ENCODE measurements at places on chromosomes 3 and 15.
A peak's percentile ranks its signal among the peaks of the same experiment; 100 is the strongest.

DNA sequence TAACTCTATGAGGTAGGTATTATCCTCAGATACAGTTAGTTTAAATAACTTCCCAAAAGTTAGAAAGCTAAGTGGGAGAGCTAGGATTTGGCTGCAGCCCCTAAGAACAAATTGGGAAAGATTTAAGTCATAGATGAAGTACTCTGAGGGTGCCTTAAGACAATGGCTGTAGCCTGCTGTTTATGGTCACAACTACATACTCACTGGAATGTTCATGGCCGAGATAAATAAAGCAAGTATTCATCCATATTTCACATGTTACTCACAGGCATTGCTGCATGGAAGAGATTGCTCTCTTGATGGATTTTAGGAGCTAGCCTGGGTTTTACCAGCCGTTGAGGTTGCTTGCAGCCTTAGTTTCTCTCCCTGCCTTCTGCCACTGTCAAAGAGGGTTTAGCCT, 145.0 kb downstream of the CMSS1 start:
- no peak for DNase-seq

GRCh38 chr3:119257654-119258410, 17.2 kb upstream of the B4GALT4 start:
- no peak for DNase-seq

DNA sequence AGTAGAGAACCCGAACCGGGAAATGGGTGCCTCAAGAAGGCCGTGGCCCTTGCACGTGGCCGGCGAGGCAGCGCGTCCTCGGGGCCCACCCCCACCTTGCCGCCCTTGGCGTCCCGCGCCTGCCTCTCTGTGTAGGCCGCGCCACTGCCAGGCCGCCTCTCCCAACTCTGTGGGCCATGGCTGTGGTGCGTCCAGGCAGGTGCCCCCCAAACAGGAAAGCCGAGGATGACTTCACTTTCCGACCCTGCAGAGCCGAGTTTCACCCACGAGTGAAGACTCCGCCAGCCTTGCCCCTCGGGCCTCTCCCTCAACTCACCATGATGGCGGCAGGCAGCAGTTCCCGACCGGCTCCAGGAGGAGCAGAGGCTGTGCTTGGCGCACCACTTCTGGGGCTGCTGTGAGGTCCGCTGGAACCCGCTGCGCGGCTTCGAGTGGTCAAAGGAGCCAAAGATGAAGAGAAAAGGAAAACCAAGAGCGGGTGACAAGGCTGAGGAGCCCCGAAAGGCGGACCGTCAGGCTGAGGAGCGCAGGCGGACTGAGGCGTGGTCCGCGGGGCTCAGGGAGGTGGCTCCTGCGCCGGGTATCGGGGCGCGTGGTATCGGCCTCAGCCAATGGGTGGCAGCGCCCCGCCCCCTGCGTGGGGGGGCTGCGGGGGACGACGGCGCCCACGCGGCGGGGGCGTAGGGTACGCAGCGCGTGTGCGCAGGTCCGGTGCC, at the start of gene DAZL:
DAZL (minus strand) TSS at position 537 of the 716 bp plus-strand sequence; CDS start at position 319, 218 bp downstream.
- DNase-seq: no peak

GRCh38 chr15:33730815-33731214, 237.5 kb upstream of the CHRM5 start:
- no peak for DNase-seq

- DNase-seq: no peak
Observed at GRCh38 chr15:84033793-84034553, 201.6 kb upstream of the GOLGA6L4 start.

- DNase-seq: no peak
Observed at GRCh38 chr15:52379395-52380106, 83.9 kb upstream of the MYO5C start.

- DNase-seq: peak; percentile 21
Observed at GRCh38 chr3:143825513-143825912, 22.8 kb downstream of the SLC9A9 start.

DNA sequence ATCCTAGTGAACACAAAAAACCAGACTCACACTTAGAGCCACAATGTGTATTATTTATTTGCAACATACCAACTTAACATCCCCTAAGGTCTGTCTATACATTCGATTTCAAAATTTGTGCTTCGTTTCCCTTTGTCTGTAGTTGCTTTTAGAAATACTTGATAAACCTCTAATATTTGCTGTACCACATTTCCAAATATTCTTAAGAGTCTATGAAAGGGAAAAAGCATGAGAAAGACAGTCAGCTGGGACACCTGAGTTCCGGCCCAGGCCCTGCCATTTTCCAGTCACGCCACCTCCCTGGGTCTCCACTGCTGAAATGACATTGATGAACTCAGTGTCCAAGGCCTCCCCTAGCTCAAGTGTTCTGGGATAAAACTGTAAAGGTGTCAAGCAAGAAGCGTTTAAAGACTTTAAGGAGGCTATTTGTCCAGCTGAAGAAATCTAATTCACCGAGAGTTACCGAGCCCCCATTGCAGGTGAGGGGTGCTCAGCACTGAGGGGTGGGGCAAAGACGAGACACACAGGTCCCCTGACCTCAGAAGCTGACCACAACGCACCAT, 26.6 kb downstream of the LRRC2 start:
- peak; percentile 27 for DNase-seq

- DNase-seq: no peak
Observed at GRCh38 chr3:152396867-152397266, 128.1 kb downstream of the MBNL1 start.

GRCh38 chr3:28504976-28505375, 156.4 kb upstream of the AZI2 start:
- DNase-seq: no peak

- DNase-seq: no peak
Observed at GRCh38 chr3:71388535-71389120, 194.9 kb downstream of the FOXP1 start.

DNA sequence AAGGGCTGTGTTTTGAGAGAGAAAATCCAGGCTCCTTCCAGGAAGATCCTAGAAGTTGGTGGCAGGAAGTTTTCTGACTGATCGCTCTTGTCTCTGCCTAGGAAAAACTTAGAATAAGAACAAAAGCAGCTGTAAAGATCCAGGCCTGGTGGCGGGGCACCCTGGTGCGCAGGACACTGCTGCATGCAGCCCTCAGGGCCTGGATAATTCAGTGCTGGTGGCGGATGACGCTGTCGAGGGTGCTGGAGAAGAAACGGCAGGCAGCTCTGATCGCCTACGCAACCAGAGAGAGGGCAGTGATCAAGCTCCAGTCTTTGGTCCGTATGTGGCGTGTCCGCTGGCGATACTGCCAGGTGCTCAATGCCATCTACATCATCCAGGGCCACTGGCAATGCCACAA, 1.5 kb downstream of the IQCF2 start:
- no peak for DNase-seq

DNA sequence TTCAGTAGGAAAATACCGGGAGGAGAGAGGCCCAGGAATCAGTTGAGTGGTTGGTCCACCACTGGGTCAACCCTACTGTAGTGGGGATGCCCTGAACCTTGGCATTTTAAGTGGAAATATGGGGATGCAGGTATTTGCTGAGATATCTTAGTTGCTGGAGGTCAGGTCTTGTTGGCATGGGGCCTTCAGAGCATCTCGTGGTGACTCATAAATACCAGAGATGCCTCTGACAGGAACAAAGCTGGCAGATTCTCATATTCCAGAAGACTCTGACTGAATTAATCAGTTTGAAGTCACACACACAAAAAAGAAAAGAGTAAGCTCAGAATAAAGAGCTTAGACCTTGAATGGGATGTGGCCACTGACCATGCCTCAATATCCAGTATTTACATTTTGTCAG, 91.6 kb downstream of the CACNA2D3 start:
- no peak for DNase-seq

DNA sequence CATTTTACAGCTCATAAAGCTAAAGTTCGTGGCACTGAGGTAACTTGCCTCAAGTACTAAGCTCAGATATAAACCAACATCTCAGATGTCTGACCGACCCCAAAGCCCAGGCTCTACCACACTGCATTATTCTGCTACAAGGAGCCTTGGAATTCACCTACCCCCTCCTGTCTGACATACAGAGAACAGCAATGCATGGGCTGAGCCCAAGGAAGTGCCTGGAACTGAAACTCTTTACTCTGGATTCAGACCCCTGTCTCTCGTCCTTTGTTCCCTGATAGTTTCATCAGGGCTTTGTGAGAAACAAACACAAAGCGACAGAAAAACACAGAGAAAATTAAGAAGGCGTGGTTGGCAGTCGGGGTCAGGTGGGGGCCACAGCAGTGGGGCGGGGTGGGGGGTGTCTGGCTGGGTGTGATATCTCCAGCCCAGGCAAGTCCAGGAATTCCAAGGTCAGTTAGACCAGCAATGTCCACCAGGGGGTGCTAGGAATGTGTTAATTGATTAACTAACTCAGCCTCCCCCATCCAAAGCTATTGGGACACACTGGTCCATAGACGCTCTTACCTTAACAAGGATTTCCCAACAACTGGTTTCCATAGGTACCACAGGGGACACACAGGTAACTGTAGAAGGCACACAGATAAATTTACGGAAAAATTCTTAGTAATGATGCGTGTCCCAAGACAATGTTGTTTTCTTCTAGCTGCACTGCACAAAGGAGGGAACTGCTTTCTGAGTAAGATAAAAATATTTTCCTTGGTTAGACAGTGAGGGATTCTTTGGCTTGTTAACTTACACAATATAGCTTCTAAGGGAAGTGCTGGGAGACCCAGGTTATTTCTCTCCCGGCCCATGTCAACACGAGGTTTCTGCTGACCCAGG, 18.8 kb upstream of the SSUH2 start:
- peak; percentile 35 for DNase-seq

GRCh38 chr15:72770673-72771328, 12.8 kb downstream of the ADPGK start:
- DNase-seq: no peak

DNA sequence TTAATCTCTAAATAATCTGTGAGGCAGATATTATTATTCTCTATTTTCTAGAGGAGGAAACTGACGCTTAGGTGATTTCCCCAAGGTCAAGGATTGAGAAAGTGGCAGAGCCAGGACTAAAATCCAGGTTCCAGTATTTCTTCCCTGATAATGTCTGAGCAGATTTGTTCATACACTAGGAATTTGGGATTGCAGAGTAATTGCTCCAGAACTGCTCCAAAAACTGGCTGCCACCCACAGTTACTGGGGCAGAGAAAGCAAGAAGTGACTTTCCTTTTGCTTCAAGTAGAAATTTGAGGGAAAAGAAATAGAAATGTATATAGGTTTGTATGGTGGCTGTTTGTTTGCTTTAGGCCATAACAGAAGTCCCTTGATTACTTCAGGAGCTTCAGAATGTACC, 60.6 kb downstream of the SLC12A8 start:
- DNase-seq: no peak

GRCh38 chr15:101167753-101168462, 83.9 kb downstream of the CHSY1 start:
- DNase-seq: peak; percentile 81

DNA sequence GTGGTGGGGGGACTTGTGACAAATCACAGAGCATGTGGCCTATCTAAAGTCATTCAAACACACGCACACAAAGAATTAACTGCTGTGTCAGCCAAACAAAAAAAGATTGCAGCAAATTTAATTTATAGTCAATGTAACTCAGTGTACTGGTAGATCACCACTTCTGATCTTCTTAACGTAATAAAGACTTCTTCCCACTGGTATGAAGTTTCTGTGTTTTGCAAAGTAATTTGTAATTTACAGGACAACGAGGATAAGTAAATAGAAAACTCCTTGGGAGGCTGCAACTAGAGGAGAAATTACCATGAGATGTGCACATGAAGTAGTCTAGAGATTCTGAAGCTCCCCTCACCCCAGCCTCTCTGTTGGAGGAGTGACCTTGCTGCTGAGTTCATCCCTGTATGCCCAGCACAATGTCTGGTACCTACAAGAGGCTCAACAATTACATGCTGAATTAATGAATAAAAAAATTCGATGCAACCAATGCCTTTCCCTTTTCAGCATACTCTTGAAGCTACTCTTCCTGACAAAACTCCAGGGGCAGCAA, 207.3 kb downstream of the ARRDC4 start:
- DNase-seq: no peak

DNA sequence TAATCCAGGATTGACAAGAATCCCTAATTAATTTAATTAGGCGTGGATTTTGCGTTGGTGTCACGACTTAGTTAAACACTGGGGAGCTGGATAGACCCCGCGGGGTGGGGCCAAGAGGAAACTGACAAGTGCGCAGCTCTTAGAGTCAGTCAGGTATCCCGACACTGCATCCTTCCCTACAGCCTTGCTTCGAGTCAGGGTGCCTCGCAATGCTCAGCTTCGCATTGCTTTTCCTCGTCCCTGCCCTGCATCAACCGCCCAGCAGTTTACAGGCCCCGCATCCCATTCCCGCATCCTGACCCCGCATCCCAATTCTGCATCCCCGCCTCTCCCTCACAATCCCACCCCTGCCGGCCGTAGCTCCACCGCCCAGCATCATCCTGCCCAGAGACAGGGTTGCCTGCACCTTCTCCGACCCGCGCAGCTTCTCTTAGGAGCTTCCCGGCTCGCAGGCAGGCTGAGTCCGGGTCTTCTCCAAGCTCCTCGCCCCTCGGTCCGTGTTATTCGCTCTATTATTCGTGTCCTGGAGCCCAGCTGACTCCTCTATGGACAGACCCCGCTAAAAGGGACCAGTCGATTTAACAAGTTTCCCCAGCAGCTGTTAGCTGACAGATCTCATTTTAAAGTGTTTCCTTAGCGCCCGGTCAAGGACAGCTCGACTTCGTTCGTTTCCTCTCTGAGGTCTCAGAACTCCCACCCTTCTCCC, 699 bp upstream of the SHOX2 start:
- DNase-seq: no peak

All from CD4-positive, alpha-beta T cell treated with Interleukin-6 for 4 hours (primary cell).